Activated naive CD8-positive, alpha-beta T cell treated with anti-CD3 and anti-CD28 coated beads, Interleukin-2, amount 50 U/mL, for 24 hours (primary cell): ENCODE measurements at places on chromosomes 4 and X.

- DNase-seq: no peak
Measured at GRCh38 chrX:53950130-53950733, 94.0 kb downstream of the PHF8 start.

GRCh38 chr4:183012879-183013729 is 86.0 kb upstream of the WWC2 start:
- DNase-seq: no peak

DNA sequence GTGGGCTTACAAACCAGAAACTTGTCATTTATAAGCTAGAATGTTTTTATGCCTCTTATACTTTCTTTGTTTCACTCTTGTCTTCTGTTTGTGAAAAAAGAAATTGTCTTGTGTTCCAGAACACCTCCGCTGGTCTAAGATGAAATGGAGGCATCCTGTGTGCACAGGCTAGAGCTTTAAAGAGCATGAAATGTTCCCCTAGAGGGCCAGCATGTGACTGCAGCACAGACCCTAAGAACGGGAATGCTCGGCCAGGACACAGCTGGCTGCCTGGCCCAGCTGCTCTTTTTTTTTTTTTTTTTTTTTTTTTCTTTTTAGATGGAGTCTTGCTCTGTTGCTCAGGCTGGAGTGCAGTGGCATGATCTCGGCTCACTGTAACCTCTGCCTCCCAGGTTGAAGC is 33.6 kb downstream of the SETD7 start:
- no peak for DNase-seq

DNA sequence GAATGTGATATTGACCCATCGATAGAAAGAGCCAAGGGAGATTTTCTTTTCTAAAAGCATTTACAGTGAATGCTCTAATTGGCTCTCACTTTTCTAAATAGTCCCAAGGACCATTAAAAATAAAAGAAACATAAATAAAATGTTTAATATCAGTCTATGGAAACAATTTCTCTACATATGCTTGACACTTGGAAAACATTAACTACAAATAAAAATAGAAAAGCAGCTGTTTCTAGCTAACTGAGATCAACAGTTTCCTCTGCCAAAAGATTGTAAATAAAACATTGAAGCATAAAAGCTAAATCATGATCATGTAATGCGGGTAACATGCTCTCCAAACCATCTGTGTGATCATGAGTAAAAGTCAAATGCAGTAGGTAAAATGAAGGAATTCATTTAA is 49.7 kb downstream of the CORIN start:
- DNase-seq: no peak

- DNase-seq: no peak
Measured at GRCh38 chrX:55098691-55099090, 9.9 kb downstream of the PAGE2 start.

DNA sequence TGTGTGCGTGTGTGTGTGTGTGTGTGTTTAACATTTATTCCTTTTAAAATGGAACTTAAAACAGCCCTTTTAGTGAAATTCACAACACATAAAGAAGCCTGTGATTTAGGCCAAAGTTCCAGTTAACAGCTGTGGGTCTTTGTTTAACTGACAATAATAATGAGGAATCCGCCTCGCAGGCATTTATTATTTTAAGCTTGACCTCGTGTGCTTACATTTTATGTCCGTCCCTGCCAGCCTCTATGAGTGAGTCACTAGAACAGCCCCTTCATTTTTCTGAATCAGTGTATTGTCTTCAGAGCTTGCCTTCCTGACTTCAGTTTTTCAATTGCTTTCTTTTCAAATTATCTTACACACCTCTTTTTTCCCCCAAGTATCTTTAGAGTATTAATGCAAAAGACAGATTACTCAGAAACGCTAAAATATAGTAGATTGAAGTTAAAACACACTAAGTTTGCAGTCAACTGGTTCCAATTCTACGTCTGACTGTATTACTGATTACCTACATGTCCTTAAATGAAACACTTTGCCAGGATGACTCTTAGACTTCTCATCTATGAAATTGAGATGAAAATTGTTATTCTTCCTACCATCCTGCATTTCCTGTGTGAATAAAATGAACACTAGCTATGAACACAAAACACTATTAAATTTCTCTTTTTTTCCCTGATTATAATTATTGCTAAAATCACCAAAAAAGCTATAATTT is 319.6 kb upstream of the HS3ST1 start:
- no peak for DNase-seq

DNA sequence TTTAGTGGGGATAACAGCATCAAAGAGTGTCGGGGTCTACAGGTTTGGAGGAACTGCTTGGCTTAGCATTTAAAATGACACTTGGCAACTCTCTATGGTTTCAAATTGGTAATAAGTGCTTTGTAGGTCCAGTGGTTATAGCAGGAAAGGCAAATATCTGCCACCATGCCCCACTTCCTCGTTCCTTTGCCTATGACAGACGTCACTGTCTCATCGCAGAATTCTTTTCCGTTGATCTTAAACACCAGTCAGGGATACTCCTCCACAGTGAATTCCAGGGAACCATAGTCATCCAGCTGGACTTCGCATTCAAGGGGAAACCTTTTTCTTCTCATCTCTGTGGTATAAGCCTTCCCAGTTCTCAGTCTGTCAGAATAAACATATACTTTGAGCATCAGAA is 319.1 kb downstream of the GPAT3 start:
- no peak for DNase-seq

GRCh38 chrX:123087326-123087725 is 96.8 kb upstream of the GRIA3 start:
- DNase-seq: no peak

GRCh38 chr4:152165846-152166245 is 370.0 kb downstream of the FBXW7 start:
- no peak for DNase-seq

DNA sequence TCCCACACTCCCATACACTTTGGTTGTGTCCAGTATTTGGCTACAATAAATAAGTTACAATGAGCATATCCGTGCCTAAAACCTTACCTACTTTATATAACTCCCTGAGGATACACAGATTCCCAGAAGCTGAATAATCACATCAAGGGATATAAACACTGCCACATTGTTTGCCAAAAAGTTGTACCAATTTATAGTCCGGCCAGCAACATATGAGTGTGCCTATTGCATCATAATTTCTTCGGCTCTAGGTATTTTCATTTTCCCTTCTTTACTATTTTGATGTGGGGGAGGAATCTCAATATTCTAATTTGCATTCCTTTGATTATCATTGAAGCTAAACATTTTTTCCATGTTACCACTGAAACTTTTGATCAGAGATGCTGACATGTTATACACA is 146.4 kb downstream of the PCDH19 start:
- DNase-seq: no peak

DNA sequence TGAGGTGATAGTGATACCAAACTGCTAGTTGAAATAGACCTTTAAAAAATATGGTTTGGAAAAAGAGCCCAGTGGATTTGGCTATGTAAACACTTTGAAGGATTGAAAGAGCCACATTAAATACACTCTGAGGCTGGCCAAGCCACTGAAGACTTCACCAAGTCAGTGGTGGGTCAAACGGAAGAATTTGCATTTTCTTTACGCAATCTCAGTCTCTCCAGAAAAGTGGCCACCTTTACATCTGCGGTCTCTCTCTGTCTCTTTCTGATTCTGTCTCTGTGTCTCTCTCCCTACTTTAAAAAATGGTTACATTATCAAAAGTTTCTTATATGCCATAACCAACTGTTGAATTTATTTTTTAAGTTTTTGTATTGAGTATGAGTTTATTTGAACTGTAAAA is 651.2 kb upstream of the PITX2 start:
- no peak for DNase-seq

- DNase-seq: peak; percentile 42
Measured at GRCh38 chr4:25925486-25926201, 11.6 kb downstream of the SMIM20 start.

- no peak for DNase-seq
Measured at GRCh38 chr4:56276547-56276946, 110.7 kb downstream of the AASDH start.

- DNase-seq: no peak
Measured at GRCh38 chr4:141021397-141022110, 111.7 kb downstream of the RNF150 start.

GRCh38 chr4:170139764-170140163 is 50.0 kb upstream of the AADAT start:
- no peak for DNase-seq

DNA sequence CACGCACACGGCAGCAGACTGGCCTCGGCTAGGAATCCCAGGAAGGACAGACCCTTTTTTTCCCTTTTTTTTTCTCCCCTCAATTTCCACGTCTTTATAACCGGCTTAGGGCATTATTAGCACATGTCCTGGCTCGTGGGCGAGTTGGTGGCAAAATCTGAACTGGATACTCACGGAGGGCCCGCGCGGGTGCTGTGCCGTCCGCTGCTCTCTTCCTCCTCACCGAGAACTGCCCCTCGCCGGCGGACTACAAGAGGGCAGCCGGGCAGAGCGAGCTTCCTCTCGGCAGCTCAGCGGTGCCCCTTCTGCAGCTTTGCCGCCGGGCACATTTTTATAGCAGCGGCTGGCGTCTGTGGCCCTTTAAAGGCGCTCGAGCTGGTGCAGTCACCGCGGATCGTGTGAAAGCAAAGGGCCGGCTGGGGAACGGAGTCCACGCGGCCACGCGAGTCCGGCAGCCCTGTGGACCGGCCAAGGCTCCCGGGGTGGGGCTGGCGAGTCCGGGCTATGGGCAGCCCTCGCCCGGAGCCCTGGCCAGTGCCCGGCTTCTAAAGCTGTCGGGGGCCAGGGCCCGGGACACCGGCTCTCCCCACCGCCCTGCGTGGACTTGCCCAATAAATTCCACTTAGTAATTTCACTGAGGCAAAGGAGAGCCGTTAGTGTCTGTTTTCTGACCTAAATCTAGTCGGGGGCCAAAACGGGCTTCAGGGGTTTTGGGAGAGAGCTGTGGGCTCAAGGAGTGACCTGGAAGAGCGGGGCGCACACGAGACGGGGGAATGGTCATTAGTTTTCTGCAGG is 1.3 kb upstream of the CITED1 start:
- DNase-seq: peak; percentile 10

DNA sequence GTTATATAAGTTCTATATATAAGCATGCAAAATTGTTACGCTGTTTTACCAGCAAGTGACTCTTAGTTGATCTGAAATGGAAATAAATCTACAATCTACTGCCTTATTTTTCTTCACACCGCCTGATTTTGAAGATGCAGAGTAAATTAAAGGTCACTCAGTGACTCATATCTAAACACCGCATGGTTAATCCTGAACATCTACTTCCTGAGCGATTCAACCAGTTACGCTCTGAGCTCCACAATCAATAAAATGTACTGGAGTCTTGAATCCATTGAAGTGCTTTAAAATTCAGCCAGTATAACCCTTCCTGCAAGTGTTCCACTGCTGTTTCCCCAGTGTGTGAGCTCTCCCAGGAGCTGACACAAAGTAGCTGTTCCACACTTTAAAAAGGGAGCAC is 192.8 kb downstream of the SLC7A11 start:
- no peak for DNase-seq

GRCh38 chr4:26356081-26356501 is 35.3 kb downstream of the RBPJ start:
- no peak for DNase-seq

GRCh38 chrX:114344756-114345349 is 239.0 kb upstream of the HTR2C start:
- DNase-seq: no peak

DNA sequence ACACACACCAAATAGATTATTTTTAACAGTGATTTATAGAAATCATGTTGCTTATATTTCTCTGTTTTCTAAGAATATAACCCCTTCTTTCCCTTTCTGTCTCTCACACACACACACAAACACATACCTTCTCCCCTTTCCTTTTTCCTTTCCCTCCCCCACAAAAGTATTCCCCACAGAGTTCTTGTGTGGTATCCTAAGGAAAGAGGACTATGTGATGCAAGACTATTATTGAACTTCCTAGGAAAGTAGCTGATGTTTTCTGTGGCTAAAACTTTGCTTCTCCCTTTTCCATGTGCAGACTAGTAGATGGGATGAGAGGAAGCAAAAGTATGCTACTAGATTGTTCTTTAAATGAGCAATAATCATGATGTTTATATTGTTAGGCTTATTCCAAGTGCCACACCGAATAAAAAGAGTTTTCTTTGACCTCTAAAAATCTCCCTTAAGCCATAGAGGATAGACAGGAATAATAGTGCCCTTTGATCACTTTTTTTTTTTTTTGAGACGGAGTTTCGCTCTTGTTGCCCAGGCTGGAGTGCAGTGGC is 38.7 kb downstream of the CPEB2 start:
- DNase-seq: no peak

- DNase-seq: no peak
Measured at GRCh38 chr4:88860586-88860985, 163.0 kb upstream of the NAP1L5 start.

DNA sequence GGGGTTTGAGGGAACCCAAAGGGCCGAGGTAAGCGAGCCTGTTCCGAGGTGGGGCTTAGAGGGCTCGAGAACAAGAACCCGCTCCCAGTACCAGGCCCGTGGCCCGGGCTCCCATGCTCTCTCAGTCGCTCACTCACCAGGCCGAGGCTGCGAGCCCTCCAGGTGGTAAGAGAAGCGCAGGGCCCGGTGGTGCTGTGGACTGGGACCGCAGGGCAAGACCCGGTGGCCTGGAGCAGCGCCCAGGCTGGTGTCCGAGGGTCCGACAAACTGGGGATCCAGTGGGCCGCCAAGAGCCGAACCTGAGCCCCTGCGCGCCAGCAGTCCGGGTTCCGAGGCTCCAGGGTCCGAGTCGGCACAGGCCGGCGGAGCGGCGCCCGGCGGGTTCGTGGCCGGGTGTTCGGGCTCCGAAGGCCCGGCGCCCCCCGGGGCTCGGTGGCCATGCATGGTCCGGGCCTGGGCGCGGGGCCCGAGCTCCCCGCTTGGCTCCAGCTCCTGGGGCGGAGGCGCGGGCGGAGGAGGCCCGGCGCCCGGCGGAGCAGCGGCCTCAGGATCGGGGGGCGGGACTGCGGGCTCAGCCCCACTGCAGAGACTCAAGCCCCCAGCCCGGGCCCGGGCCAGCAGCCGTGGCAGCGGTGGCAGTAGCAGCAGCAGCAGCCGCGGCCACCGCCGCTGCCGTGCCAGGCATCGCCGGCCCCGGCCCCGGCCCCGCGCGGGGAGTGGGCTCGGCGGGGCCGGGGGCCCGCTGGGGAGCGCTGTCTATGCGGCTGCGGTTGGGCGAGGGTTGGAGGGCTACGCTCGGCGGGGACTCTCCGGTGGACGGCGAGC is 833 bp downstream of the FGD1 start:
- DNase-seq: no peak

DNA sequence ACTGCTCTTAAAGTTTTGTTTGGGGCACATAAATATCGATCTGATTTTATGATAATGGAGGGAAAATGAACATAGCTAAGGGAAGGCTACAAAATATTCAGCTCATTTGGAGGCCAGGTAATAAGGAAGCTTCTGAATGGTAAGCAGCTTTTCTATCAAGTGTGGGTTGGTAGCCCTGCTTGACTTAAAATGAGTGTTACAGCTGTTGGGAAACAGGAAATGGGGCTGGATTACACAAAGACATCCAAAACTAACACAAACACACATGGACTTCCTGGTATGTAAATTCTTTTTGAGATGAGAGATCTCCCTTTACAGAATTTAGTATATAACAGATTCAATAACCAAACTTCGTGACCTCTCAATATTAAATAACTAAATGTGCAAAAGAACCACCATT is 58.0 kb downstream of the FGF16 start:
- DNase-seq: no peak
